Inflammatory macrophage treated with lipopolysaccharide for 1 hour (primary cell): ENCODE measurements at places on chromosomes 1 and 21.

GRCh38 chr1:246332078-246332477 lies 175.0 kb downstream of the SMYD3 start:
- no peak for DNase-seq

- DNase-seq: no peak
Observed at GRCh38 chr1:205709640-205710039, 29.3 kb upstream of the SLC45A3 start.

DNA sequence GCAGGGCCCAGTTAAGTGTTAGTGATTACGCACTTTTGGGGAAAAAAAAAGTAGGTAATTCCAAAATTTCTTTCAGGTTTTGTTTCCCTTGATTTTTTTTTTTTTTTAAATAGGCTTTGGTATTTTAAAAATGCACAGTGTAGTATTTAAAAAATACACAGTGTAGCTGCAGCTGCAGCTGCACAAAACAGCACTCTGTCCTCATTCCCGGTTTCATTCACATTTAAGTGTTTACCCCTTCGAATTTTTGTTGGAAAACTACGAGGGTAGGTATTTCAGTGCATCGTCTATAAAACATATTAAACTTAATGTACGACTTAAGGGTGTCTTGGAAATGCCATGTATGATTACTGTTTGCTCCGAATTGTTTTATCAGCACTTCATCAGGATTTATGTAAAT lies 3.4 kb downstream of the NEK7 start:
- no peak for DNase-seq

DNA sequence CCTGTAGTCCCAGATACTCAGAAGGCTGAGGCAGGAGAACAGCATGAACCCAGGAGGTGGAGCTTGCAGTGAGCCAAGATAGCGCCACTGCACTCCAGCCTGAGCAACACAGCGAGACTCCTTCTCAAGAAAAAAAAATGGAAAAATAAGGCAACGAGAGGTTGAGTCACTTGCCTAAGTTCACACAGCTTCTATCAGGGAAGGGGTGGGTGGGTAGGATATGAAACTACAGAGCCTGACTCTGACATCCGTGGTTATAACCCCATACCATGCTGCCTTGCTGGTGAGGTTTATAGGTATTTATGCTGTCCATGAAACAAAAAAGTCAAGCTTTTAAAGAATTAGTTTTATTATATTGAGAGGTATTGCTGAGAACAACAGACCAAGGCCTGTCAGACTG lies 61.5 kb upstream of the RAB4A start:
- DNase-seq: peak; percentile 72
